Temporal lobe (tissue), 4 donors: ENCODE measurements at places on chromosomes 6 and 20. TPM values are rescaled to one million over a fixed set of nuclear protein-coding genes. Genes with fewer than 3 reads are reported as not detected.

The BMP6 gene
- 3.4 TPM for total RNA-seq

The PGC gene
- 0.49 TPM for total RNA-seq

The PRR18 gene
- 0.25 TPM for total RNA-seq

The HLA-DOA gene
- total RNA-seq = 0.25 TPM

The FNDC1 gene
- total RNA-seq = 3.2 TPM

The MUC22 gene
- not detected for total RNA-seq

The FARS2 gene
- total RNA-seq = 19.9 TPM

The MUCL3 gene
- total RNA-seq = not detected

The OR12D3 gene
- not detected for total RNA-seq

The NNAT gene
- 345 TPM for total RNA-seq

The MAS1 gene
- 0.25 TPM for total RNA-seq

The ZNF133 gene
- total RNA-seq = 21.1 TPM

The NRN1 gene
- total RNA-seq = 9.6 TPM

The BHLHE23 gene
- 0.25 TPM for total RNA-seq

The CTAGE9 gene
- total RNA-seq = not detected

The CCN2 gene
- 16.2 TPM for total RNA-seq

The PI16 gene
- total RNA-seq = 0.25 TPM

The ID4 gene
- 76.7 TPM for total RNA-seq

The ZNF334 gene
- 17.5 TPM for total RNA-seq

The SEMG1 gene
- not detected for total RNA-seq

The SLC17A3 gene
- not detected for total RNA-seq

The SIRPG gene
- total RNA-seq = not detected

The CAGE1 gene
- not detected for total RNA-seq

The SLC26A8 gene
- total RNA-seq = 3.2 TPM

The CPXM1 gene
- 10.1 TPM for total RNA-seq

The LIN28B gene
- total RNA-seq = 0.25 TPM

The CCN6 gene
- total RNA-seq = not detected

The LY6G6F gene
- not detected for total RNA-seq

The LY6G5C gene
- 1.2 TPM for total RNA-seq

The PLN gene
- total RNA-seq = 0.74 TPM

The CALHM4 gene
- not detected for total RNA-seq

The SYCP2L gene
- total RNA-seq = 7.1 TPM

The PCSK2 gene
- total RNA-seq = 11.6 TPM

The TRIM31 gene
- not detected for total RNA-seq

The SPINT3 gene
- total RNA-seq = not detected

The ADGRG6 gene
- total RNA-seq = 19.4 TPM

The TMC2 gene
- 3.4 TPM for total RNA-seq

The DUSP15 gene
- total RNA-seq = 4.4 TPM

The ARHGAP18 gene
- 5.7 TPM for total RNA-seq

The TMEM170B gene
- total RNA-seq = 47.9 TPM

The PTCHD4 gene
- total RNA-seq = 19.2 TPM

The RIMS1 gene
- total RNA-seq = 233 TPM

The TRIM39 gene
- 5.9 TPM for total RNA-seq

The HUS1B gene
- 0.74 TPM for total RNA-seq

The TBXT gene
- total RNA-seq = not detected

The MOCS1 gene
- total RNA-seq = 5.7 TPM

The CCN5 gene
- not detected for total RNA-seq
